ENCODE measurements at places on chromosomes 2 and 18.

DNA sequence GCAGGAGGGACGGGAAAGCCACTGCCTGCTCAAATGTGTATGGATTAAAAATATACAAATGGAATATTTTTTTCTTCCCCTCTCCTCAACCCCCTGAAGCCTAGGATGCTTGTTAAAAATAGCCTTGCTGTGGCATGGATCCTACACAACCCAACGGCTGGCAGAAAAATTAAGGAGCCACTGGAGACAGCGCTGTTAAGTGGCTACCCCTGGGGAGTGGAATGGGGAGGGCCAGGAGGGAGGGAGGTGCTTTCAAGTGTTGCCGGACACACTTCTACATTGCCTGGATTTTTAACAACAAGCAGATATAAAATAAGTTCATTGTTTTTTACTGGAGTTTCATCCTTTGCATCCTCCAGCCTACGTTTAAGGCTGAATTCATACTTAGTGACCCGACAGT lies 66.6 kb downstream of the ZBTB7C start:
- no peak for DNase-seq

GRCh38 chr2:71206271-71206670 lies 20.6 kb downstream of the PAIP2B start:
- no peak for DNase-seq

GRCh38 chr18:11501352-11501751 lies 108.0 kb upstream of the SLC35G4 start:
- DNase-seq, result no peak

GRCh38 chr18:31301201-31301655 lies 16.7 kb upstream of the DSG1 start:
- no peak for DNase-seq

GRCh38 chr2:5933669-5934068 lies 241.5 kb downstream of the SOX11 start:
- DNase-seq, result no peak

GRCh38 chr2:26727641-26728561 lies 35.4 kb downstream of the KCNK3 start:
- DNase-seq, result no peak

DNA sequence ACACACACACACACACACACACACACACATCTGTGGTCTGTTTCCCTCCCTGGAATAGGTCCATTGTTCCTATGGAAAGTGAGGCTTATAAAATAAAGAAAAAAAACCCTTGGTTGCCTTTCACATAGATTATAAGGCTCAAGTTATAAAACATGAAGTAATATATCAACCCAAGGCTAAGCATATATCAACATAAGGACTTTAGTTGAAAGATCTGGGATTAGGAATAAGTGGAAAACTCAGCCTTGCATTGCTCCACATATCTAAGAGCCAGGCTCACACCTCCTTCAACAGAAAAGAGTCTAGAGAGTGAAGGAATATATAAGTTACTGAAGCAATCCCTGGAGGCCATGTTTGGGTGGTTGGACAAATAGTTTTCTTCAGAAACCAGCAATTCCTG lies 235.0 kb downstream of the SUCLG1 start:
- DNase-seq, result no peak

DNA sequence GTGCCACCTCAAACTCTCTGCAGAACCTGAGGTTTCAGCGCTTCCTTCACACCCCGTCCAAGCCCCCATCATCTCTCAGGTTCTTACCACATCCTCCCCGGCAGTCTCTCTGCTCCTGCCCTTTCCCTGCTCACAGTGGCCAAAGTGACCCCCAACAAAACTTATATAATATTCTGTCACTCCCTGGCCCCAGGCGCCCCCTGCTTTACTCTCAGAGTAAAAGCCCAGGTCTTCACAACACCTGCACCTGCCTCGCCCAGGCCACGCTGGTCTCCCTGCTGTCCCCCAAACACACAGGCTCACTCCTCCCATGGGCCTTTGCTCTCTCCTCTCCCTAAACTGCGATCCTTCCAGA lies 6.4 kb downstream of the ITGB1BP1 start:
- no peak for DNase-seq

DNA sequence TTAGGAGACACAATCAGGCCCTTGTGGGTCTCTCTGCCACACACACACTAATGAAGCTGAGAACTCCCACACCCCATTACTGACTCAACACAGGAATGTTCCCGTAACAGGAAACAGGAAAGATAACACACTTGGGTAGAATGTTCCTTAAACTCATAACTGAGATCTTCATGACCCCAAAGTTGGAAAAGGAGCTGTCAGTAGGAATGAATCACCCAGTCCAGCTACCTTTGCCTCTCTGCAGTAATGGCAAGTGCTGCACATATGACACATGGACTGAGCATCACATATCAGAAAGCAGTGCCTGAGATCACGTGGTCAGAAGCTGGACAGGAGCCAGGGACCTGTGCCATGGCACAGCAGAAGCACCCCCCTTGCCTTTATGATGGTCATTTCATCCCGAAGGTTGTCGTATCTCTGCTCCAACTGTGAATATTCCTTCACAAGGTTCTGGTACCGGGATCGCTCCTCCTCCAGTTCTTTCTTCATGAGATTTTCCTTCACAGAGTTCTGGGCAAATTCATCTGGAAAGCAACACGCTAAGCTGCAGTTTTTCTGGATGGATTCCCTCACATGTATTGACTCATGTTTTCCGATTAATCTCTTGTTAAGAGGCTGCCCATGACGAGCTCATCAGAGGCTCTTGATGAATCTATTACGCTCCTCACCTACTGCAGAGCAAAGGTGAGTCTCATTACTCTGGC lies 65.4 kb upstream of the ACAA2 start:
- DNase-seq, result no peak

All from right renal pelvis (tissue), 4 donors.